Activated CD4-positive, alpha-beta T cell treated with anti-CD3 and anti-CD28 coated beads for 1 hour (primary cell): ENCODE measurements at places on chromosomes 3 and 15.
A peak's percentile ranks its signal among the peaks of the same experiment; 100 is the strongest.

DNA sequence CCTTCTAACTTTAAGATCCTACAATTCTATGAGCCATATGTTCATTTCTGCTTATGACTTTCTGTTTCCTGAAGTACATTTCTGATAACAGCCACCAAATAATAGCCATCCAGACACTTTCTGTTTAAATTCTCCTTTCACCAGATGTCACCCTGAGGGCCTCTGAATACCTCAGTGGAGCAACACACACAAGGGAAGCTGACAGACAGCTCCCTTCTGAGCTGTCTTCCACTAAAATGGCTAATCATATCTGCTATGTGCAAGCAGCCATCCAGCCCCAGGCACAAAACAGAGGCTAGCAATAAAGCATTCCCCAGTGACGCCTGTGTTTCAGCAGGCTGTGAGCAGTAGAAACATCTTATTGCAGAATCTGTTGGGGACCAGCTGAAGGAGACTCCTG, 666.6 kb upstream of the UBE2E2 start:
- no peak for DNase-seq

DNA sequence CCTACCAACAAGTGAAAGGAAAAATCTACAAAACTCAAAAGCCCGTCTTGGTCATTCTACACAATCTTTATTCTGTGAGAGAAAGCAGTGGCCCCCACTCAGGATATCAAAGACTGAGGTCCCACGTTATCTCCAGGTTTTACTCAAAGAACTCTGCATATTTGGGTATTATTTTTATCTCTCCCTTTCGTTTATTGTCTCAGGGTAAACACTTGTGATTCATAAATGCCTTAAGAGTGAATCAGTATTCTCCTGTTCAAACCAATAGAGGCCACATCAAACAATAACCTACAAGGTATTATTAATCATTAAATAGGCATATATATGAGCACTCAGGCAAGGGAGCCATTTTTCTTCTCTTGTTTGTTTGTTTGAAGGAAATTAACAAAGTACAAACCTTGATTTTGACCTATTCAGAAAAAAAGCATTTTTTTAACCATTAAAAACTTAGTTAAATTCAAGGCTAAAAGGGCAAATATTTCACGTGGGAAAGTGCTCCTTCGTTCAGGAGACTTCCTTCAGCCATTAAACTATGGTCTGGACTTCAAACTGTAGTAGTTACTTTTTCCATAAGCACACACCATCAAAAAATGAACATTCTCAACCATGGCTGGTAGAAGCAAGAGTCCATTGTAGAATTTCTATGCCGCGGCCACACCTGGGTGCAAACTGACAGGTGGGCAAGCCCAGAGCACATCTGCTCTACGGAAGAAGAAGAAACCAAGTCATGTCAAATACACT, 13.9 kb upstream of the HES1 start:
- no peak for DNase-seq

DNA sequence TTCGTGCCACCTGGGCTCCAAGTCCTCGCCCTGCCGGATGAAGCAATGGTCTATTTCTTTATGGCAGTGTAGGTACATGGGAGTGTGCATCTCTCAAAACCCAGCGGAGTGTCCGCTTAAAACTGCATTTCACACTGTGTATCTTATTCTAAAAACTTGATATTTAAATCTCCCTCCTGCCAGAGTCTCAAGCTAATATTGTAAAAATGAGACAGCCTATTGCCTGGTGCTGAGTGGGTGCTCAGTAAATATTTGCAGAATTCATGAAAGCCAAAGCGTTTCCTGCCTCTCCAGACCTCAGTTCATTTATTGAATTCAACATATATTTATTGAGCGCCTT, 330 bp upstream of the TBC1D2B start:
- no peak for DNase-seq

GRCh38 chr3:139346771-139347170, 3.0 kb downstream of the MRPS22 start:
- no peak for DNase-seq

GRCh38 chr15:47409600-47409999, 307.7 kb upstream of the SEMA6D start:
- DNase-seq, result no peak

DNA sequence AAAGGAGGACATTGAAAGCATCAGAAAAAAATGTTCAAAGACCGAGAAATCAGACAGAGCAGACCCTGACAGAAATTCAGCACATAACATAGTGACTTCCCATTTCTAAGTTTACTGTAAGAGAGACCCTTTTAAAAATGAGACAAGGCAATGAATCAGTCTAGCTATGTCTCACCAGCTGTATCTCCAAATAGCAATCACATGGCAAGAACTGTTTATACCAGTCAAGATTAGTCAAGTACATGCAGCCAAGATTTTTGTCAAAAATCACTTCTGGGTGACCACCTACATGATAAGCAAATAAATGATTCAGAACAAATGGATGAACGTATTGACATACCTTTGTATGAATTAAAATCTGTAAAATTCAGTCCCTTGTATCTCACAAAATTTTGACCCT, 138.0 kb downstream of the DTWD1 start:
- DNase-seq, result no peak

- DNase-seq, result no peak
Observed at GRCh38 chr15:100252779-100253417, 88.9 kb downstream of the ADAMTS17 start.

GRCh38 chr15:65066635-65067316, 1.0 kb downstream of the RASL12 start:
- no peak for DNase-seq

DNA sequence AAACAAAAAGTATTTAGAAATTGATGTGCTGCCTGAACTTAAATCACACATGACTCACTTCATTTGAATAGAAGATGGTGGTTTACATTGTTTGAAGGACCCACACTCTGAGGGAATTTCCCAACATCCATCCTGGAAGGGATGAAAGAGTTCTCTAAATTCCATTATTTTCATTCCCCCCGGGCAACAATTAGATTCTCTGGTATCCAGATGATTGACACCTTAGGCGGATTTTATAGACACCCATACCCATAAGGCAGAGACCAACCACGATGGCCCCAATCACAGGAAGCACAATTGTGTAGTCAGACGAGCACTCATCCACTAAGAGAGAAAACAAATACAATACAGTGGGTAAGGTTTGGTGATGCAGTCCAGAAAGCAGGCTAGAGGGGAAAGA, 24.6 kb upstream of the MCCC1 start:
- DNase-seq, result no peak

DNA sequence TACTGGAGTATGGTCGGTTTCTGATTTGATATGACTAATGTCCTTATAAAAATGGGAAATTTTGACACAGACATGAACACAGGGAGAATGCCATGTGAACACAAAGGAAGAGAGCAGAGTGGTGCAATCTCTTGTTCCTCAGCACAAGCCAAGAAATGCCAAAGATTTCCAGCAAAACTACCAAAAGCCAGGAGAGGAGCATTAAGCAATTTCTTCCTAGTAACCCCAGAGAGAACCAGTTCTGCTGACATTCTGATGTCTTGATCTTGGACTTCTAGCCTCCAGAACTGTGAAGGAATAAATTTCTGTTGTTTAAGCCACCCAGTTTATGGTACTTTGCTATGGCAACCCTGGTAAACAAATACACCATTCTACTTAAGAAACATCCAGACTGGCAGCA, 227.8 kb upstream of the MRPL3 start:
- no peak for DNase-seq

DNA sequence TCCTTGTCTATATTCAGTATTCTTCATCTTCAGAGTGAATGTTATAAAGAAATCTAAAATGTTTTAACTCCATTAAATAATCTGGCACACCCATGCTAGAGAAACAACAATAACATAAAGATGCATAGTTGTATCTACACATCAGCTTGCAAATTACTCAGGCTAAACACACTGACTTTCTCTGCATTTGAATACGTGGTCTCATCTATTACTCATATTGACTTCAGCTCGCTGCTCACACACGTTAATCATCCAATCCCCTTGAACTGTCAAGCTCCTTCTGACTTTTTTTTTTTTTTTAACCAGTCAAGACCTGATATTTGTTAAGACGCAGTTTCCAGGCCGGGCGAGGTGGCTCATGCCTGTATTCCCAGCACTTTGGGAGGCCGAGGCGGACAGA, 1137.3 kb upstream of the CADM2 start:
- DNase-seq, result no peak

DNA sequence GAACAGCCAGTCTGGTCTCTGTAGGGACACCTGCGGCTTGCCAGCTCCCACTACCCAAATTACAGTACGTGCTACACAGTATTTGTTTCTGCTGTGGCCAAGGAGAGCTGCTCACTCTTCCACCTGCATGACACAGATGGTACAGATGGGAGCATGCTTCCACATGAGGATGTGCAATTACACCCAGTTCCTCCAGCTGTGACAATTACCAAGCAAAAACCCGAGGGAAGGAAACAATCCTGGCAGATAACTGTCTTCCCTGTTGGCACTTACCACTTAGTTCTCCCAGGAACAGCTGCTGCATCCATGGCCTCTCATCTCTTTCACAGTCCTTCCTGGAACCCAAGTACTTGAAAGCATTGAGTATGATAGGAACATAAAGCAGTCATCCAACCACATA, 34.4 kb downstream of the DET1 start:
- no peak for DNase-seq

- DNase-seq, result no peak
Observed at GRCh38 chr3:150394606-150395005, 13.5 kb upstream of the TSC22D2 start.

DNA sequence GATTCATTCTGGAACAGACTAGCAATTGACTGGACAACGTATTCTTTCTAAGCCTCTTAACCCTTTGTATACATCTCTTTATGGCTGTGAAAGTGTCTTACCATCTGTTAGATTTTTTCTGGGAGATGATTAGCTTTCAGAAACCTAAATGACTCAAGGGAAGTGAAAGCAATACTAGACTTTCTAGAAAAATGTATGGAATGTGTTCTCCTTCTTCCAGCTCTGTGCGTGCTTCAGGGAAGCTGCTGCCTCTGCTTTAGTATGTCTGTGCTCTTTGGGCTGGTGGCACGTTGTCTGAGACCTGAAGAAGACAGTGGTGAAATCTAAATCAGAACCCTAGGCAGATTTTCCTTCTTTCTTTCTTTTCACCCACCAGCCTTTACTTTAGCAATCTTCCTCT, 89.5 kb downstream of the ITPR1 start:
- DNase-seq, result no peak

DNA sequence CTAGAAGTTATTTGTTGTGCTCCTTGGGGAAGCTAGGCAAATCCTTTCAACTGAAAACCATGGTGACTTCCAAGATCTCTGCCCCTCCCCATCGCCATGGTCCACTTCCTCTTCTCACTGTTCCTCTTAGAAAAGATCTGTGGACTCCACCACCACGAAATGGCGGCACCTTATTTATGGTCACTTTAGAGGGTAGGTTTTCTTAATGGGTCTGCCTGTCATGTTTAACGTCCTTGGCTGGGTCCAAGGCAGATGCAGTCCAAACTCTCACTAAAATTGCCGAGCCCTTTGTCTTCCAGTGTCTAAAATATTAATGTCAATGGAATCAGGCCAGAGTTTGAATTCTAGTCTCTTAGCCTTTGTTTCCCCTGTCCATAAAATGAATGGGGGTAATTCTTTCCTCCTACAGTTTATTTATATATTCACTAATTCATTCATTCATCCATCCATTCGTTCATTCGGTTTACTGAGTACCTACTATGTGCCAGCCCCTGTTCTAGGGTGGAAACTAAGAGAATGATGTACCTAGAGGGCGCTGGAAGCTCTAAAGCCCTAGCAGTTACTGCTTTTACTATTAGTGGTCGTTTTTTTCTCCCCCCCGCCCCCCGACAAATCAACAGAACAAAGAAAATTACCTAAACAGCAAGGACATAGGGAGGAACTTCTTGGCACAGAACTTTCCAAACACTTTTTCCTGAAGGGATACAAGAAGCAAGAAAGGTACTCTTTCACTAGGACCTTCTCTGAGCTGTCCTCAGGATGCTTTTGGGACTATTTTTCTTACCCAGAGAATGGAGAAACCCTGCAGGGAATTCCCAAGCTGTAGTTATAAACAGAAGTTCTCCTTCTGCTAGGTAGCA, 657 bp downstream of the PATL2 start:
- no peak for DNase-seq

DNA sequence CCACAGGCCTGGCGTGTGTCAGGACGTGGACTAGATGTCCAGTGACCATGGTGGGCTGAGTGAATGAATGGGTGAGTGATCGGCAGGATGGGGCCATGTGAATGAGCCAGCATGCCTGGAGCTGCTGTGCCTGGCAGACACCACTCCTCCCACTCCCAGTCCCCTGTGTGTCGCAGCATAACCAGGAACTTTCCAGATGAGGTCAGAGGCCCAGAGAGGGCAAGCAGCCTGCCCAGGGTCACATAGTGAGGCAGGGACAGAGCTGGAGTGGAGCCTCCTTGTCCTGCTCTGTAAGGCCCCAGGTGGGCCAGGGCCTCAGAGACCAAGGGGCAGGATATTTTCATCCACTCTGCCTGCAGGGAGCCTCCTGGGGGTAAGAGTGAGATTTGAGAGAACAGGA, 6.4 kb downstream of the IQSEC1 start:
- no peak for DNase-seq

DNA sequence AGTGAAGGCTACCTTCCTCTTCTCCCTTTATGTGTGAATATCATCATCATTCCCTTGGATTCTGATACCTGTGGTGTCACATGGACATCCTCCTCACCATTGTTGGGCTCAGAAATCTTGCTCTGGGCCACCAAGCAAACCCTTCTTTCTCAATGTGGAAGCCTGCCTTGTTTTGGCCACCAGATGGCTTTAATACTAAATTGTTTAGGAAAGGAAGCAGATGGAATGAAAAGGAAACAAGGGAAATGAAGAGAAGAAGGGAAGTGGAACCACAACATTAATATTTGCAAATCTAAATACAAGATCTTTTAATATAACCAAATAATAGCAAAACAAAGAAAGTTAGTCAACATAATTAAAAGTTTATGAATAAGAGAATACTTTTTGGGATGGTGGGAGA, 14.0 kb downstream of the FAM227B start:
- DNase-seq, result no peak

GRCh38 chr3:42730706-42731420, 28.3 kb upstream of the HHATL start:
- DNase-seq, result peak; percentile 1

DNA sequence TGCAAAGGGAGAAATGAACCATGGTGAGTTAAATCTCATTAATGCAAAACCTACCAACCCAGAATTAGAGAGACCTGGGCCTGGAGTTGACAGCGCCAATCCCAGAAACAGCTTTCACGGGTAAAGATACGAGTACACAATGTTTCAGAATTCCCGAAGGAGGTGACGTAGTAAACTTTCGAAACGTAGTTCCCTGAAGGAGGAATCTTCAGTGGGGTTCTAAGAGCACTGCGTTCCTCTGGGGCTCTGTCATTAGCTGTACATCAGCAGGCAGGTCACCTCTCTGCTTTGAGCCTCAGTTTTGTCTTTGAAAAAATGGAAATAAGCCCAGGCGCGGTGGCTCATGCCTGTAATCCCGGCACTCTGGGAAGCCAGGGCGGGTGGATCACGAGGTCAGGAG, 152.3 kb downstream of the XXYLT1 start:
- no peak for DNase-seq

DNA sequence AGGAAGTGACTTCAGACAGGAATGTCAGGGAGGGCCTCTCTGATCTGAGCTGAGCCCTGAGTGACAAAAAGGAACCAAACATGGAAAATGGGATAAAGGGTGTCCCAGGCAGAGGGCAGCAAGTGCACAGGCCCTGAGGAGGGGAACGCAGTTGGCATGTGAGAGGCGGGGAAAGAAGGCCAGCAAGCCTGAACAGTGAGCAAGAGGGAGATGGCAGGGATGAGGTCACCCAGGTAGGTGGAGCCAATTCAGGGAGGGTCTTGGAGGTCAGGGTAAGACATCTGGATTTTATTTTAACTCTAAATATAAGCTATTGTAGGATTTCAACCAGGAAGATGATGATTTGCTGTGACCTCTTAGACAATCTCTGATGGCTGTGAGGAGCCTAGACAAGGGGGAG, 167.7 kb downstream of the LRTM1 start:
- no peak for DNase-seq
